ENCODE measurements at places on chromosomes 4 and X.
A peak's percentile ranks its signal among the peaks of the same experiment; 100 is the strongest.

- no peak for DNase-seq
Measured at GRCh38 chr4:108881190-108881589, 118.3 kb upstream of the ETNPPL start.

- DNase-seq = no peak
Measured at GRCh38 chr4:53963781-53964180, 100.6 kb downstream of the CHIC2 start.

DNA sequence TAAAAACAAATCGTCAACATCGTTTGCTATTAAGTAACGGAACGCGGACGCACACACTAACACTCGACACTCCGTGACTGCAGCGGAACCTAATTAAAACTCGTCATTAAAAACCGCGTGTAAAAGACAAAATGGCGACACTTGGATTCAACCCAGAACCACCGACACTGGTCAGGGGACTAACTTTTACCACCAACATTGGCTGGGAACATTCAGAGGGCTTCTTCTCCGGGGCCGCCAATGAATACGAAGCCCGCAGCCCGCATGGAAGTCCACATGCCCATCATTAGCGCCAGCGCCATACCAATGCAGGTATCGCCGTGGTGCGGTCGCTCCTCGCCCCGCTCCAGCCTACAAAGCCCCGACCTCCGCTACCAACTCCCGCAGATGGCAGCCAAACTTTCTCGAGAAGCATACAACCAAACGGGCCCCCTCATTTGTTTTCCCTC lies 498 bp downstream of the RBMX start:
- peak; percentile 17 for DNase-seq

- DNase-seq = no peak
Measured at GRCh38 chrX:109856974-109857373, 123.9 kb upstream of the ACSL4 start.

GRCh38 chr4:101198682-101199339 lies 148.5 kb downstream of the PPP3CA start:
- no peak for DNase-seq

Data from pons (tissue), 1 donor.